Mammary microvascular endothelial cell (primary cell): ENCODE measurements at places on chromosomes 1 and 21. TPM values are rescaled to one million over a fixed set of nuclear protein-coding genes. Genes with fewer than 3 reads are reported as not detected.

Gene OR2M4
- not detected in 2 replicates for total RNA-seq

Gene ITGB2
- total RNA-seq = not detected in 2 replicates

Gene KIF26B
- 0.15 and 0.20 TPM in 2 replicates for total RNA-seq

Gene CNR2
- total RNA-seq = not detected in 2 replicates

Gene FCN3
- 0.64 and 2.3 TPM in 2 replicates for total RNA-seq

Gene SLC25A44
- 15.1 and 17.5 TPM in 2 replicates for total RNA-seq

Gene MARCKSL1
- total RNA-seq = 119 and 130 TPM in 2 replicates

Gene HSD11B1
- 0.10 and 0.13 TPM in 2 replicates for total RNA-seq

Gene ALG14
- total RNA-seq = 1.3 and 1.6 TPM in 2 replicates

Gene FMO1
- not detected in 2 replicates for total RNA-seq

Gene OR2L2
- not detected in 2 replicates for total RNA-seq

Gene OR2L8
- not detected in 2 replicates for total RNA-seq

Gene LCE2B
- total RNA-seq = not detected in 2 replicates

Gene IGSF9
- not detected in 2 replicates for total RNA-seq

Gene CDC42BPA
- total RNA-seq = 35.7 and 38.4 TPM in 2 replicates

Gene AMY1A
- total RNA-seq = not detected in 2 replicates

Gene MIXL1
- 0.20 TPM in 1 of 2 replicates, not detected in the other for total RNA-seq

Gene PROK1
- not detected in 2 replicates for total RNA-seq

Gene HAO2
- total RNA-seq = not detected in 2 replicates

Gene ZNF648
- total RNA-seq = not detected in 2 replicates

Gene ATP6V1G3
- not detected in 2 replicates for total RNA-seq

Gene ATPAF1
- total RNA-seq = 31.9 and 33.8 TPM in 2 replicates

Gene GJA8
- not detected in 2 replicates for total RNA-seq

Gene VWA1
- 45.7 and 49.0 TPM in 2 replicates for total RNA-seq

Gene TEDDM1
- total RNA-seq = not detected in 2 replicates
